ENCODE measurements at places on chromosomes 3 and 15.

GRCh38 chr3:108329947-108330346 lies 33.6 kb downstream of the HHLA2 start:
- DNase-seq, result no peak

GRCh38 chr15:66999046-66999968 lies 66.1 kb upstream of the SMAD3 start:
- no peak for DNase-seq

DNA sequence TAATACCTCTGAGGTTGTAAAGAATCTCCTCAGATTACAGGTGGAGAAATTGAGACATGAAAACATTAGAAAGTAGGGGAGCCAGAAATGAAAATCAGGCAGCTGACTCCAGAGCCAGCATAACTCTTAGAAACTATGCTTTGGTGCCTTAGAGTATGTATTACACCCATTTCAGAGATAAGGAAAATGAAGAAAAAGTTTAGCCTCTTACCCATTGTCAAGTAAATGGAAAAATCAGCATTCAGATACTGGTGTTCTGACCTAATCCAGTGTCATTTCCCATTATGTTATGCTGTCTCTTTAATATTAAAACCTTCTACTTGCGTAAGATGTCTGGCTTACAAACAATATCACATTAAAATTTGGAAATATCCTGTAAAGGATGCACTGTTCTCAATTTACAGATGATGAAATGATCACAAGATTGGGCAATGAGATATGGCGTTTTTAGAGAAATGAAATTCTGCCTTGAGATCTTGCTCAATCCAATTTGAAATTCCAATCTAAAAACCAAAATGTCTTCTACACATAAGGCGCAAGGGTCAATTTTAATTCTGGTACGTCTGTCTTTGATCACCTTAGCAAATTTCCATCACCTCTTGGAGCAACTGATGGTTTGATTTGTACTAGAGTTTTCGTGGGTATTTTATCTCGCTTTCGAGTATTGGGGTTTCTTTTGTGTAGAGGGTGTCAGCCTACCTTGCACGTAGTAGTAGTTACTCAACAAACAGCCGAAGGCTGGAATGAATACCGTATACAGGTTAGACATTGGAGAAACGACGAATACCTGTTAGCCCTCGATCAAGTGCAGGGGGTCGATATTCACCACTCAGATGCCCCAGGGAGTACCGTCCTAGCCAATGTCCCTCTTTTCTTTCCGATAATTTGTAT lies 902 bp upstream of the ZCWPW2 start:
- no peak for DNase-seq

DNA sequence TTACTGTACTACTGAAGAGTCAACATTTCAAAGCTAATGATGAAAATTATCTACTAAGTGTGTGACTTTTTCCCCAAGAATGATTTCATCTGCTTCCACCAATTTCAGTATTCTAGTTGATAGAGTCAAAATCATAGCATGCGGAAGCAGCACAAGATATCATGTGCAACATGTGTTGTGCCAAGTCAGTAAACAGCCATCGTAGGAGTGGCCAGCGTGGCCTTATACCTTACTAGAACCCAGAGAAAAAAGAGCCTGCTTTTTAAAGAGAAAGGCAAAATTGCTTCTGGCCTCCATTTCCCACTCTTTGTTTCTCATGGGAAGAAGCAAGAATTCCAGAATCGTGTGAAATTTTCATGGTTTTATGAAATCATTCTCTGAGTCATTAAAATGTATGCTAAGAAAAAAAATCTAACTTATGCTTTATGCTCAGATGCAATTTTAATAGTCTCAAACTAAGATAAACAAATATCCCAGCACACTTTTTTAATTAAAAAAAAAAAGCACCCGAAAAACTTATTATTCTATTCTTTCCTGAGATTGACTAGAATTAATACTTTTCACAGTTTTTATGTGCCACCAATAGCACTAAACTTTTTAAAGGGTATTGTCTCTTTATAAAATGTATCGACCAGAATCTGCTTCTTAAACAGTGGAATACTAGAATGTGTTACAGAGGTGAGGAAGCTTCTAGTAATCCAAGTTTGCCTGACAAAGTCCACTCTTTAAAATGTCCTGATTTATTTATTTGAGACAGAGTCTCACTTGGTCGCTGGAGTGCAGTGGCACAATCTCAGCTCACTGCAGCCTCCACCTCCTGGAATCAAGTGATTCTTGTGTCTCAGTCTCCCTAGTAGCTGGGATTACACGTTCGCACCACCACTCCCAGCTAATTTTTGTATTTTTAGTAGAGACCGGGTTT lies 87.3 kb downstream of the MBNL1 start:
- DNase-seq, result no peak

DNA sequence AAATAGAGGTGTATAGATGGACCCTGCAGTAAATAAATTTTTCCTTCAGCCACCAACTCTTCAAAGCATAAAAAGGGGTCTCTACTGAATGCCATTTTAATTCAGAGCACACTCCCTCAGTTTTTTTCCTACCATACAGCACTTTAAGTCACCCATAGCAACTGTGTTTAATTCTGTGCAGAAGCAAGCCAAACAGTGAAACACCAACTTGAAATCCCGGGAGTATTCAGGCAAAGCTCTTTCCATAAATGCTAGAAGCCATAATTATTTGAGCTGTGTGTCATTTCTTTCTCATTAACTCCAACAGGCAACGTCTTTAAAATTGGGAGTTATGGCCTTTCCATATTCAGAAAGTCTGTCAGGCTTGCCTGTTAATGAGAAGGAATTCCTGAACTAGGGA lies 562.1 kb downstream of the GRM7 start:
- DNase-seq, result no peak

- no peak for DNase-seq
Observed at GRCh38 chr3:32619395-32619794, 48.7 kb upstream of the DYNC1LI1 start.

GRCh38 chr3:97823046-97824004 lies 1.5 kb downstream of the CRYBG3 start:
- no peak for DNase-seq

- no peak for DNase-seq
Observed at GRCh38 chr15:82643992-82644391, 3.2 kb downstream of the CPEB1 start.

Data from stimulated activated CD4-positive, alpha-beta T cell treated with anti-CD3 and anti-CD28 coated beads, TNF-alpha, amount 100 ng/mL, for 4 hours (primary cell).